ENCODE measurements at places on chromosomes 2 and 18.

DNA sequence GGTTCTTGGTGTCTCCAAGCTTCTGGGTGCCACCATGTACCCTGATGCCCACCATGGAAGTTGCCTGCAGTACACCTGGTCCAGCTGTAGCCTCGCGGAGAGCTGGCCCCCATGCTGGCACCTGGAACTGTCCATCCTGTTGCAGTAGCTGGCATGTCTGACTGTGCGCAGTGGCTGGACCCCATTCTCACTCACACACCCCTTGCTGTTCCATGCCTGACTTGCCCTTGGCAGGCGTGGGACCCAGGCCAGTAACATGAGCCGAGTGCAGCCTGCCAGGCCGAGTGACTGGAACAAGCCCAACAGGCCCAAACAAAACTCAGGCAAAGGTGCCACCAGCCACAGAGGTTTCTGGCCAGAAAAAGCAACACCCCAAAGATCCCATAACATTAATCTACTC is 73.8 kb downstream of the NEURL3 start:
- DNase-seq, result no peak

DNA sequence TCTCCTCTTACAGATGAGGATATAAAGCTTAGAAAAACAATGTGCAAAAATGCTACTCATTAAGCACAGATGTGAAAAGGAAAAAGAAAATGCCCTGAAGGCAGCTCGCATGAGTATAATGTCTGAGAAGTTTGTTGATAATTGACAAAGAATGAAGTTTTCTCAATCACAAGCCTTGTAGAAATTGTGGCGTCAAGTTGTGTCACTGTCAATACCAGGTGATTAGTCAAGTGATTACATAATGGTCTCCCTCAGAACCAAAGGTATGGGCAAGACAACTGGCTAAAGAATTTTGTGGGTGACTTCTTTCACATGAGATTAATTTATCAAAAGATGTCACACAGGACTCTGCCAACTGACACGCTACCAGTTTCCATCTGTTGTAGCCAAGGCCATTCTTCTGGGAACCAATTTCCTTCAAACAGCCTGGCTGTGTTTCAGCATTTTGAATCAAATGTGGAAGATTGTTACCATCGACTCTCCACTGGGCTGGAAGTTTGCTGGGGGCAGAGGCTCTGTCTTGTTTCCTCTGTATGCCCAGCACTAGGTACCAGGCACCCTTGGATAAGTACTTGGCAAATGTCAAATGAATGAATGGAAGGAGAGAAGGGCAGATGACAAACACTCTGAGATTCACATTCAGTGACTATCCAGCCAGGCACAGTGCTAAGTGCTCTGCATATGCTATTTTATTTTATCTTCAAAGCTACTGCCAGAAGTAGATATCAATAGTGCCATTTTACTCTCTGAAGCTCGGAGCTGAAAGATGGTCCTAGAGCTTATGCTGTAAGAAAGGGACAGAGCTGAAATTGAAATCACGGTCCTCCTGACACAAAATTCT is 5.9 kb upstream of the FN1 start:
- no peak for DNase-seq

GRCh38 chr2:150165988-150166312 is 321.5 kb downstream of the RND3 start:
- no peak for DNase-seq

DNA sequence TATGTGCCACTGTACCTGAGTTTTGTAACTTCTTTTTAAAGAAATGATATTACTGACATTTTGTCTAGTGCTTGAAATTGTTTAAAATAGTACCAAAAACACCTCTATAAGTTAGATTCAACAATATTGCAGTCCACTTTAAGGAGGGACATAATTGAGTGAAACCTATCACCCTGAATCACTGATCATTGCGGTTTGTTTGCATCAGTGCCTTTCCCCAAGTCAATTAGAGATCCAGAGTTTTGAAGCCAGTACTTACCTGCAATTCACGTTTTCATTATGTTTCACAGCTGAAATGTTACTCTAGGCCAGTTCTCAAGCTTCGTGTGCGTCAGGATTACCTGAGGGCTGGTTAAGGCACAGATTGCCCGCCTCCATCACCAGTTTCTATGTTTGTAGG is 26.6 kb upstream of the DLX1 start:
- DNase-seq, result no peak

DNA sequence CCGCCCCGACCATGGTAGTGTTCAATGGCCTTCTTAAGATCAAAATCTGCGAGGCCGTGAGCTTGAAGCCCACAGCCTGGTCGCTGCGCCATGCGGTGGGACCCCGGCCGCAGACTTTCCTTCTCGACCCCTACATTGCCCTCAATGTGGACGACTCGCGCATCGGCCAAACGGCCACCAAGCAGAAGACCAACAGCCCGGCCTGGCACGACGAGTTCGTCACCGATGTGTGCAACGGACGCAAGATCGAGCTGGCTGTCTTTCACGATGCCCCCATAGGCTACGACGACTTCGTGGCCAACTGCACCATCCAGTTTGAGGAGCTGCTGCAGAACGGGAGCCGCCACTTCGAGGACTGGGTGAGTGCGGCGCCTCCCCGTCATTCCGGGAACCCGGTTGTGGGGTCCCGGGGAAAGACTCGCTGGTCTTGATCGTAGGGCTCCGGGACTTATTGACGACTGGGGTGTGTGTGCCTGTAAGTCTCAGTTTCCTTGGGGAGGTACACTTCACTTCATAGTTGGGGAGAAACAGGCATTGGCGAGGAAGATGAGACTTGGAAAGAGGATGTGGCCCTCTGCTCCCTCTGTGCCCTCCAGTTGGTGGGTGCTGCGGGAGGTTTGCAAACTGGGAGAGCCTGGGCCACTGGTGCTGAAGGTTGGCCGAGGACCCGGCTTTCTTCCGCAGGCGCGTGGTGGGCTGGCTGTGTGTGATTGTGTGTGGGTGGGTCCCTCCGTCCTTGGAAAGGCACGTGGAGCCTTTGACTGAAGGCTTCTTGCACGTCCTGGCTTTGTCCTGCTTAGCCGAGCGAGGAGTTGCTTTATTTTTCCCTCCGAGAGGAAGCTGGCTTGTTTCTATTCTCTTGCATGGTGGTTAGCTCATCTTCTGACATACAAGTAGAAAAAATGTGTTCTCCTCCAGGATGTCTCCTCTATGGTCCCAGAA is 886 bp downstream of the PRKCE start:
- DNase-seq, result no peak

- no peak for DNase-seq
These were observed 93.5 kb downstream of the LPIN1 start for GRCh38 chr2:11839916-11840315.
